CD14-positive monocyte (primary cell): ENCODE measurements at places on chromosomes 4 and X. TPM values are rescaled to one million over a fixed set of nuclear protein-coding genes. Genes with fewer than 3 reads are reported as not detected.

- DNase-seq: no peak
- no peak overlapping the region for H3K27ac ChIP-seq
- no peaks in the 10 kb centered on the region for H3K27me3 ChIP-seq
- H3K36me3 ChIP-seq: no peaks in the 10 kb centered on the region
- H3K4me3 ChIP-seq: no peak overlapping the region
- no peaks in the 10 kb centered on the region for H3K4me1 ChIP-seq
Measured at GRCh38 chrX:148228521-148228920, 247.4 kb downstream of the FMR1NB start.

SPATA4 gene
- polyA plus RNA-seq: not detected

DUX4 gene
- polyA plus RNA-seq: not detected

GRCh38 chrX:115233497-115234455 is at the start of gene LRCH2:
LRCH2 (minus strand) TSS chrX:115234096; CDS start chrX:115234041, 55 bp downstream.
- H3K27ac ChIP-seq: no peak within 1 kb of the TSS
- no peak for DNase-seq
- no peaks in the 10 kb centered on the region for H3K4me1 ChIP-seq
- H3K36me3 ChIP-seq: no peaks in the 10 kb centered on the region
- H3K27me3 ChIP-seq: peaks cover 28% of the 10 kb centered on the region
- H3K4me3 ChIP-seq: no peak within 1 kb of the TSS

GRCh38 chr4:73392936-73393335 is 11.2 kb upstream of the ALB start:
- no peaks in the 10 kb centered on the region for H3K27me3 ChIP-seq
- H3K4me1 ChIP-seq: no peaks in the 10 kb centered on the region
- no peak overlapping the region for H3K4me3 ChIP-seq

NLGN3 gene
- polyA plus RNA-seq: not detected

- no peak for DNase-seq
- no peak overlapping the region for H3K4me3 ChIP-seq
- H3K4me1 ChIP-seq: no peaks in the 10 kb centered on the region
- H3K27ac ChIP-seq: no peak overlapping the region
- H3K36me3 ChIP-seq: no peaks in the 10 kb centered on the region
Measured at GRCh38 chrX:101999644-102000539, 68.1 kb upstream of the ZMAT1 start.

DNA sequence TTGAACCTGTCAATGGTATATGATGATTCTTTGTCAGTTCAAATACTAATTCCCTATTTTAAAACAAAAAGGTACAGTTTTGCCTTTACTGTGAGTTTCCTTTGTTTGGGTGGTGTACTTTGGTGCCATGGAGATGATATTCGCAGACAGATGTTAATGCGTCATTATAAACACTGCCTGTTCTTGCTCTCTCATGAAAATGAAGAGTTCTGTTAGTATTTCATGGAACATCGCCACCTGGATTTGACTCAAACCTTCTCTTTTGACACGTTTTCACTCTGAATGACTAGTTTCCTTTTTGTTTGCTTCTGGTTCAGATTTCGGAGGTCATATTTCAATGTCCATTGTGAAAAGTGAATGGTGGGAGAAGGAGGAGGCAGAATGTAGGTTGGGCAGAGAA is 6.9 kb upstream of the CTSO start:
- H3K4me3 ChIP-seq: no peak overlapping the region
- DNase-seq: no peak
- no peak overlapping the region for H3K27ac ChIP-seq
- H3K27me3 ChIP-seq: no peaks in the 10 kb centered on the region
- H3K36me3 ChIP-seq: no peaks in the 10 kb centered on the region
